ENCODE measurements at places on chromosomes 12 and 14.

DNA sequence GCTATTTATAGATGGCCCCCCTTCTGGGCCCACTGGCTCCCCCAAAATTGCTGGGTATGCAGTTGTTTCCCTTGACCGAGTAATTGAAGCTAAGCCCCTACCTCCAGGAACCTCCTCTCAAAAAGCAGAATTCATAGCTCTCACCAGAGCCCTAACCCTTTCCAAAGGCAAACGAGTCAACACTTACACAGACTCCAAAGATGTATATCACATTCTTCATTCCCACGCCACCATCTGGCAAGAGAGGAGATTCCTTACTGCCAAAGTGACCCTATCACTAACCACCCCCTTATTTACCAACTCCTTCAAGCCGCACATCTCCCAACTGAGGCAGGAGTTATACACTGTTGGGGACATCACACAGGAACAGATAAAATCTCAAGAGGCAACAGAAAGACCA is 66.8 kb downstream of the MOK start:
- DNase-seq = no peak

DNA sequence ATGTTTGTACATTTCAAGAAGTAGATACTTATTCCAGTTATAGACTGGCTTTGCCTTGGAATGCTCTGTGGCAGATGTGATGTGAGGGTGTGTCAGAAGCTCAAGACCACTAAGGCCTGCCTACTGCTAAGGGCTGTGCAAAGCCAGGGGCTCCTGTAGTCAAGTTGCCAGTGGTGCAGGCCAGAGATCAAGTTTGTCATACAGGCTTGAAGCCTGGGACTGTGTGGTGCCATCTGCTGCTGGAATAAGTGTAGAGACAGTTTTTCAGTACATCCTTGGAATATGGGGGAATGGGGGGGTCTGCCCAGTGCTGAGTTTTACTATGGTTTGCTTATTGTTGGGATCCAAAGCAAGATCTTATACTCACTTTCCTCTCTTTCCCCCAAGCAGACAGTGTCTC is 649.9 kb upstream of the FOXG1 start:
- DNase-seq = no peak

GRCh38 chr12:77401064-77401769 is 335.8 kb upstream of the E2F7 start:
- DNase-seq = no peak

- no peak for DNase-seq
Measured at GRCh38 chr14:90409209-90409730, 12.4 kb downstream of the CALM1 start.

DNA sequence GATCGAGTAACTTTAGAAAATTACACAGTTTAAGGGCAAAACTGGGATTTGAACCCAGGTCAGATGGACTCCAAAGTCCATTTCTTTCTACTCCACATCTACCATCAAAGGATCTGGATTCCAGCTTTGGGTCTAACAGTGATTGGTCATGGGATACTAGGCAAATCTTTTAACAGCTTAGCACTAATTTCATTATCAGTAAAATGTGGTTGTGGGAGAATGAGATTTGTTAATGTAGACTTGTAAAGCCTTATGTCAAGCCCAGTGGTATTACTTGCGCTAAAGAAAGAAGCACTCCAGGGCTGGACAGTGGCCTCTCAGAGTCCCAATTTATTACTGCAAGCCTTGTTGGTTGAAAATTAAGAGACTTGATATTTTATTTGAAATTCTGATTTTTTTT is 65.2 kb upstream of the MANSC4 start:
- no peak for DNase-seq

DNA sequence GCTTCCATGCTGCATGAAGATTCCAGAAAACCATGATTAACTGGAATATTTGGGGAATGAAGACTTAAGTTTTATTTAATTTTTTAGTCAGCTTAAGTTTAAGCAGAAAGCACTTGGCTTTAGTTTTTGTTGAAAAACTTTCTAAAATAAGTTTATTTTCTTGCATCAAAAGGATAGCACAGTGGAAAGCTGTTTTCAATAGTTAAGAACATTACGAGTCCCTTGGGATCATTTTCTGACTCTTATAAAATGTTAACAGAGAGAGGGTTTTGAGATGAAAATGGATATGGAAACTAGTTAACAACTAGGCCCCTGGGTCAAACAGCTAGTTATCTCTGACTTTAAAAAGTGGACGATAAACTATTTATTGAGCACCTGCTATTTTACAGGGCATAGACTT is 181.9 kb upstream of the SLC38A2 start:
- no peak for DNase-seq

DNA sequence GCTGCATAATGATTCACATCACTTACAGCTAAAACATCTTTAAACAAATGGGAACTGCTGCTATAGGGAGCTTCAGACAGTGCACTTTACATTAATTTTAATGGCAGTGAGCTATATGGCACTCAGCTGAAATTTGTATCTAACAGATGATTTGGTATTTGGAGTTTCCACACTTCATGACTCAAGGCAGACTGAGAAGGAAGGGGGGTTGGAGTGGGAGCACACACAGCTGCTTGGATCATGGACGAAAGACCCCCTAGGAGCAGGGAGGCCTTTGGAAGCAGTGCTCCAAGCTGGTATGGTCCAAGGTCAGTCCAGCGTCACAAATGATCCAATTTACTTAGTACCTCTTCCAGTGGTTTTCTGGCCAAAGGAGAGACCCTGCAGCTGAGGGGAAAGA is 389.7 kb downstream of the FUT8 start:
- no peak for DNase-seq

DNA sequence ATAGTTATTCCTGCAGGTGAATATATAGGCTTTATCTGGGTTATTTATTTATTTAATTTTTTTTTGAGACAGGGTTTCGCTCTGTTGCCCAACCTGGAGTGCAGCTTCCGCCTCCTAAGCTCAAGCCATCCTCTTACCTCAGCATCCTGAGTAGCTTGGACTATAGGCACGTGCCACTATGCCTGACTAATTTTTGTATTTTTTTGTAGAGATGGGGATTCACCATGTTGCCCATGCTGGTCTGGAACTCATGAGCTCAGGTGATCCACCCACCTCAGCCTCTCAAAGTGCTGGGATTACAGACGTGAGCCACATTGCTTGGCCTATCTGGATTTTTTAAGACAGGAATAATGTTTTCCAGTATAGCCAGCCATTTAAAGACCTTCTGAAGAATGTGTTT is 2.0 kb downstream of the RAN start:
- no peak for DNase-seq

DNA sequence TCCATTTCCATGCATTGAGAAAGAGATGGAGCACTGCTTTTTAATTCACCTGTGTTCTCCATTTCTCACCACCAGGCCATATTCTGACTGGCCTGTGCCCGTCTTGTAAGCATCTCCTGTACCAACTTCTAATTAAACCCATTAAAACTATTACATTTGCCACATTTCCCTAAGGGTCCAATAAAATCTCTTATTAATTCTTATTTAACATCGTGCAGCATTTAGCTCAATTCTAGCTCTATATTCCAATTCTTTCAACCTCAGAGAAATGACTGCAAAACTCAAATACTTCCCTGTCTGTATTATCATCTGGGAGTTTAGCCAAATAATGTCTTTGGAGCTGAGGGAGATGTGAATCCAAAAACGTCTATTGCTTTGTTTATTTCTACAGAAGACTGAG is 495.4 kb upstream of the TMEM132C start:
- no peak for DNase-seq

GRCh38 chr14:93977171-93977570 is 801 bp upstream of the ASB2 start:
- no peak for DNase-seq

DNA sequence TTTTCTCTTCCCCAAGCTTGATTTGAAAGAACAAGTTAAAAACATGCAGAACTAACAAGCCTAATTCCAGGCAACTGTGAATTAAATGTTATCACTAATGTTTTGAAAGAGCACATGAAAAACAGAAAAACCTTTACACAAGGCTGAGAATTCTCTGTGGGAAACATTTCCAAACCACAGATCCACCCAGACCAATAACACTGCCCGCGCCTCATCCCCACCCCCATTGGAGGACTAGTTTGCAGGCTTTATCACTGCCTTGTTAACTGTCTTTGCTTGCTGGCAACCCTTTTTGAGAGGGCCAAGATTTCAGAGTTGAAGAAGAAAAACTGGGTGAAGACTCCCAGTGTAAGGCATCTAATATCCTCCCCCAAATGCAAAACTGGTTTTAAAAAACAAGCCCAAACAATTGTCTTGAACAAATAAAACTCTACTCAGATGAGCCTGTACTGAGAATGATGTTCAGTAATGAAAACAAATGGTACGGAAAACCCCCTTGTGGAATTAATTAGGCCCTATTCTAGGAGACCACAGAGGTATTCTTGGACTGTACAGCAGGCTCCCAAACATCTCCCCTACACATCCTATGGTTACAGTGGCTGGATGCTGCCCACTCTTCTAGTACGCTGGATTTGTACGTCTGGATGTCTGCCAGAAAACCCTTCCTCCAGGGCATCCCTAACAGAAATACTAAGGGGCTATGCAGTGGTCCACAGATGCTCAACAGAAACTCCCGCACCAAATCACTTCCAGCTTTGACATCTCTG is 5.8 kb downstream of the MAX start:
- DNase-seq = no peak

DNA sequence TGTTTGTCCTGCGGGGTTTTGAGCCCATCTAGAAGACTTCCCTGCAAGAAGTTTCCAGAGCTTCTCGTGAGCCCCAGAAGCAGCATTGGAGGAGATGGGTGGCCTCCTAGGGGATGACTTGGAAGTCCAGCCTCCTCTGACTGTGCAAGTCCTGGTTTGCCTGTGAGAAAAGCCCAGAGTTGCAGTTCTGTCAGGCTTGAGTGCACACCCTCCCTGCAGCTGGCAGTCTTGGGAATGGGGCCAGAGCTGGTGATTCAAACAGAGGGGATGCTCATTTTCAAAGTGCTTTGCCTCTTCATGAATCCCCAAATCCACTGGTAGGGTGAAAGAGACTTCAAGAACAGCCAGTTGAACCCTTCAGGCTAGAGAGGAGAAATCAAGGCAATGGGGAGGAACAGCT is 3.9 kb upstream of the PPP1R1A start:
- DNase-seq = no peak

DNA sequence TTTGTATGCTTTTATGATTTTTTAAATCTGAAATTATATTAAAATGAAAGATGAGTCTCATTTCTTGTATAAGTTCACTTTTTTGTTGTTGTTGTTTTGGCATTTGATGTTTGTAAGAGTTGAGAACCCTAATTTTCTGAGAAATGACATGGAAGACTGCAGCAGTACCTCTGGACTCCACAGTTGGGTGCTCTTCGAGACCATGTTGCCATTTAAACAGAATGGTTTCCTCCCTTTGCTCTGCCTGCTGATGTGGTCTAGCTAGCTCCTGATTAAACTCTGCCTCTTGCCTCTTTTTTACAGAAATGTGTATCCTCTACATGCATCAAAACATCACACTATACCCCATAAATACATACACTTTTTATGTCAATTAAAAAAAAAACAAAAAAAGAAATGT is 5.8 kb upstream of the LTA4H start:
- no peak for DNase-seq

DNA sequence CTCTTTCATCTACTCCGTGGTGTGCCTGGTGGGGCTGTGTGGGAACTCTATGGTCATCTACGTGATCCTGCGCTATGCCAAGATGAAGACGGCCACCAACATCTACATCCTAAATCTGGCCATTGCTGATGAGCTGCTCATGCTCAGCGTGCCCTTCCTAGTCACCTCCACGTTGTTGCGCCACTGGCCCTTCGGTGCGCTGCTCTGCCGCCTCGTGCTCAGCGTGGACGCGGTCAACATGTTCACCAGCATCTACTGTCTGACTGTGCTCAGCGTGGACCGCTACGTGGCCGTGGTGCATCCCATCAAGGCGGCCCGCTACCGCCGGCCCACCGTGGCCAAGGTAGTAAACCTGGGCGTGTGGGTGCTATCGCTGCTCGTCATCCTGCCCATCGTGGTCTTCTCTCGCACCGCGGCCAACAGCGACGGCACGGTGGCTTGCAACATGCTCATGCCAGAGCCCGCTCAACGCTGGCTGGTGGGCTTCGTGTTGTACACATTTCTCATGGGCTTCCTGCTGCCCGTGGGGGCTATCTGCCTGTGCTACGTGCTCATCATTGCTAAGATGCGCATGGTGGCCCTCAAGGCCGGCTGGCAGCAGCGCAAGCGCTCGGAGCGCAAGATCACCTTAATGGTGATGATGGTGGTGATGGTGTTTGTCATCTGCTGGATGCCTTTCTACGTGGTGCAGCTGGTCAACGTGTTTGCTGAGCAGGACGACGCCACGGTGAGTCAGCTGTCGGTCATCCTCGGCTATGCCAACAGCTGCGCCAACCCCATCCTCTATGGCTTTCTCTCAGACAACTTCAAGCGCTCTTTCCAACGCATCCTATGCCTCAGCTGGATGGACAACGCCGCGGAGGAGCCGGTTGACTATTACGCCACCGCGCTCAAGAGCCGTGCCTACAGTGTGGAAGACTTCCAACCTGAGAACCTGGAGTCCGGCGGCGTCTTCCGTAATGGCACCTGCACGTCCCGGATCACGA is 2.2 kb downstream of the SSTR1 start:
- DNase-seq = no peak

GRCh38 chr12:10400829-10401228 is 8.7 kb downstream of the KLRC4 start:
- no peak for DNase-seq

- no peak for DNase-seq
Measured at GRCh38 chr12:11654338-11654737, 4.9 kb downstream of the ETV6 start.

GRCh38 chr12:25712169-25712568 is 159.1 kb upstream of the LMNTD1 start:
- DNase-seq = no peak

- no peak for DNase-seq
Measured at GRCh38 chr12:12214201-12214600, 52.6 kb downstream of the LRP6 start.

GRCh38 chr14:62629176-62629725 is 416.0 kb downstream of the KCNH5 start:
- no peak for DNase-seq

DNA sequence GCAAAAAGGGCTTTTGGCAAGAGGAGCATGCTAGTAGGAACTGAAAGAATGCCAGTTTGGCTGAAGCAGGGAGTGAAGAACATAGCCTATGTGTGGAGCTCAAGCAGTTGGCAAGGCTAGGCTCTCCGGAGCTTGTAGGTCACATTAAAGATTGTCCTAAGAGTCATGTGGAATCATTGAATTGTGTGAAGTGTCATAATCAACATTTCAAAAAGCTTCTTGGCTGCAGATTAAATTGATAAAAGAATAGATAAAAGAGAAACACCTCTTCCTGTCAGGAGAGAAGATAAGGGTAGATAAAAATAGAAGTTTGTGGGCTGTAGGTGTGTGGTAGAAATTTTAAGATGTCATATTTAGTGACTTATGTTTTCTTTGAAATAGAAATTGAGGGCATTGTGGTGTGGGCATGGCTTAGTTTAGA is 36.1 kb downstream of the CPSF6 start:
- DNase-seq = no peak

All from activated CD4-positive, alpha-beta T cell treated with anti-CD3 and anti-CD28 coated beads, Interleukin-2, amount 50 U/mL, for 24 hours (primary cell).